ENCODE measurements at places on chromosomes 1 and 21.

GRCh38 chr1:156910309-156910782, 10.1 kb upstream of the LRRC71 start:
- DNase-seq, result no peak

- DNase-seq, result no peak
Observed at GRCh38 chr1:19169642-19170041, 40.4 kb downstream of the UBR4 start.

DNA sequence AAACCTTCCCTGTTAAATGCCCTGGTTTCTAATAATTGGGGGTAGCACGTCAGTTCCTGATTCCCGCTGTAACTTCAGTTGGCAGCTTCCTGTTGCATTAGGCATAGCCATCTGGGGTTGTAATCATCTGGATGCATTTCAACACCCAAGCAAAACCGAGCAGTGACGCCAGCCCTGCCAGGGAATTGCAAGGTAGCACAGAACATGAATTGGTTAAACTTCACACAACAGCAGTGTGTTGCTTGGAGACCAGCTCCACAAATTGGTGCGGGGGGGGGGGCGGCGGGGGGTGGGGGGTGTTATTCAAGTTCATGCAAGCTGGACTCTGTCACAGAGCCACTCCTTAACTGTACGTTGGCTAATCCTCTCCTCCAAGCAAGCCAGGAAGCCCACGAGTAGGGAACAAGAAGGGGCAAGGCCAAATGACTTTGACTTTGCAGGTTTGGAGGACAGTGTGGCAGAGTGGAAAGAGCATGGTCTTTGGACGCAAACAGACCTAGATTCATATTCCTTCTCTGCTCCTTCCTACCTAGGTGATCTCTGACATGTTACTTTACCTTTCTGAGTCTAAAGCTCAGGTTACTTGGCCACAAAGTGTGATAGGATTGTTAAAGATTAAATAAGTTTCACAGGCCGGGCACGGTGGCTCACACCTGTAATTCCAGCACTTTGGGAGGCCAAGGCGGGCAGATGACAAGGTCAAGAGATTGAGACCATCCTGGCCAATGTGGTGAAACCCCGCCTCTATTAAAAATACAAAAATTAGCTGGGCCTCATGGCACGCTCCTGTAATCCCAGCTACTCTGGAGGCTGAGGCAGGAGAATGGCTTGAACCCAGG, 4.7 kb downstream of the LAX1 start:
- DNase-seq, result peak; percentile 84

DNA sequence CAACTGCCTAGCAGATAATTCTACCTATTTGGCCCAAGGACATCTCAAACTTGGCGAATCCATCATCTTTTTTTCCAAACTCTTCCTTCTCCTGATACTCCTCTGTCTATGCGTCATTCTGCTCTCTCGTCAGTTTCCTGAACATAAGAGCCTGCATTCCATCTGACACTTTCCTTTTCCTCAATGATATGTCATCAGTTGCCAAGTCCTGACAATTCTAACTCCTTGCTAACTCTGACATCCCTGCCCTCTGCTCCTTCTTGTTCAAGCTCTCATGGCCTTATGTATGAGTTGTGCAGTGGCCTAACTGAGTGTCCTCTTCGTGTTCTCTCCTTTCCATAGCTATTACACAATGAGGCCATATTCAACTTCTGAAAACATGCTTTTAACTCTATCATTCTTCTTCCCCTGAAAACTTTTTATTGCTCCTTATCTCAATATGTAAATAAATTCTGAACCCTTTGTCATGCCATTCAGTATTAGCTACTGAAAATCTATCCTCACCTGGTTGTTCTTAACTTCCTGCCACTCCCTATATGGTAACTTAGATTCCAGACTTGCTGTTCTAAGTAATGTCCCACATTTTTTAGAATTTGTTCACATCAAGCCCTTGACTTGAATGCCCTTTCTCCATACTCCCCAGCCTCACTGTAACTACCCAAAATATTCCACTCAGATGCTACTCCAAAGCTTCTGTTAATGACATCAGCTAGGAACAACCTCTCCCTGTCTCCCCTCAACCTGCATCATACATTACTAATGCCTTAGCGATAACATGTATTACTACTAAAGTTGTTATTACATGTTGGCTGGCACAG, 11.5 kb downstream of the PALMD start:
- DNase-seq, result no peak

DNA sequence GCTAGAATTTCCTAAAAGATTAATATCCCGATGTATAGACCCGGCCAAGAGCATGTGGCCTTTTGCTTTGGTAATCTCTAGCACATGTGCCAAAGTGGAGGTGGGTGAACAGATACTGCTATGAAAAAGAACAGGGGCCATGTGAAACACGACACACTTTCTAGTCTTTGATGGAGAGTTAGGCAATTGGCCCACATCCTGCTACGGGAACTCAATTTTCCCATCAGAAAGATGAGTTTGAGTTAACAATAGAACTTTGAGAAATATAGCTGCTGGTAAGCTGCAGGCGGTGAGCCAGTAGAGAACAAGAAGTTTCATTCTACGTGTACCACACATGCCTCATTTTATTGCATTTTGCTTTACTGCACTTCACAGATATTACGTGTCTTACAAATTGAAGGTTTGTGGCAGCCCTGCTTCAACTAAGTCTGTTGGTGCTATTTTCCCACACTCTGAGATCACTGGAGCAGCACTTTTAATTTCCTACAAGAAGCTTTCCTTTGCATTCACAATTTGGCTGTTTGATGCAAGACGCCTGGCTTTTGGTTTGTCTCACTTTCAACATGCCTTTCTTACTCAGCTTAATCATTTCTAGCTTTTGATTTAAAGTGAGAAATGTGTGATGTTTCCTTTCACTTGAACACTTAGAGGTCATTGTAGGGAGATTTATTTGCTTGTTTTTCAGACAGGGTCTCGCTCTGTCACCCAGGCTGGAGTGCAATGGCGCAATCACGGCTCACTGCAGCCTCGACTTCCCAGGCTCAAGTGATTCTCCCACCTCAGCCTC, 46.3 kb downstream of the HTR6 start:
- DNase-seq, result no peak

DNA sequence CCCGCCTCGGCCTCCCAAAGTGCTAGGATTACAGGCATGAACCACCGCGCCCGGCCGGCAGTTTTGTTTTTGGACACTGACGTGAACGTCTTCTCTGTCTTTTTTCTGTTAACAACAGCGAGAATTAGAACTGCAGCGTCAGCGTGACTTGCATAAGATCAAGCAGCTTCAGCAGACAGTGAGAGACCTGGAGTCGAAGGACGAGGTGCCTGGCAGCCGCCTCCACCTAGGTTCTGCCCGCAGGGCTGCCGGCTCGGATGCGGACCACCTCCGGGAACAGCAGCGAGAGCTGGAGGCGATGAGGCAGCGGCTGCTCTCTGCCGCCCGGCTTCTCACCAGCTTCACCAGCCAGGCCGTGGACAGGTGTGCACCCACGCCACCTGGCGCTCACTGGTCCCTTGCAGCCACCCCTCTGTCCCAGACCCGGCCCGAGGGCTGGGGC, 22.9 kb upstream of the DIP2A start:
- no peak for DNase-seq

DNA sequence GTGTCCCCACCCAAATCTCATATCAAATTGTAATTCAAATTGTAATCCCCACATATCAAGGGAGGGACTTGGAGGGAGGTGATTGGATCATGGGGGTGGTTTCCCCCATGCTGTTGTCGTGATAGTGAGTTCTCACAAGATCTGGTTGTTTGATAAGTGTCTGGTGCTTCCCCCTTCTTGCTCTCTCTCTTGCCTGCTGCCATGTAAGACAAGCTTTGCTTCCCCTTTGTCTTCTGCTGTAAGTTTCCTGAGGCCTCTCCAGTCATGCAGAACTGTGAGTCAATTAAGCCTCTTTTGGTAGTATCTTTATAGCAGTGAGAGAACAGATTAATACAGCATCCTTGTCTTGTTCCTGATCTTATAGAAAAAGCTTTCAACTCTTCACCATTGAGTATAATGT, 6.5 kb upstream of the LRRC39 start:
- DNase-seq, result no peak

DNA sequence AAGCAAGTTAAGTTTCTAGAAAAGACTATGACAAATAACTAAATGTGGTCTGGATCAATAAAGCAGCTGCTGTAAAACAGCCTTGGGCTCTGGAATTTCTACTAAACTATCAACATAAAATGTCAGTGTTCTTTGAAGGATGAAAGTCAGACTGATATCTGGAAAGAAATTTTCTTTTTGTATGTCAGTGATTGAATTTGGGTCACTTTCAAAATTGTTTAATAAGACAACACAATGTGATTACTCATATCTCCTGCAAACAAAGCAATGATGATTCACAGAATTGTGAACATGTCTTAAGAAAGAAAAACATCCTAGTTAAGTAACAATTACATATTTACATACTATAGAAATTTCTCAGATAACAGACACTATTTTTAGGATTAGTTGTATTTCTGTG, 826.4 kb downstream of the PLA2G4A start:
- DNase-seq, result no peak

- no peak for DNase-seq
Observed at GRCh38 chr1:39678889-39679288, 7.0 kb upstream of the NT5C1A start.

DNA sequence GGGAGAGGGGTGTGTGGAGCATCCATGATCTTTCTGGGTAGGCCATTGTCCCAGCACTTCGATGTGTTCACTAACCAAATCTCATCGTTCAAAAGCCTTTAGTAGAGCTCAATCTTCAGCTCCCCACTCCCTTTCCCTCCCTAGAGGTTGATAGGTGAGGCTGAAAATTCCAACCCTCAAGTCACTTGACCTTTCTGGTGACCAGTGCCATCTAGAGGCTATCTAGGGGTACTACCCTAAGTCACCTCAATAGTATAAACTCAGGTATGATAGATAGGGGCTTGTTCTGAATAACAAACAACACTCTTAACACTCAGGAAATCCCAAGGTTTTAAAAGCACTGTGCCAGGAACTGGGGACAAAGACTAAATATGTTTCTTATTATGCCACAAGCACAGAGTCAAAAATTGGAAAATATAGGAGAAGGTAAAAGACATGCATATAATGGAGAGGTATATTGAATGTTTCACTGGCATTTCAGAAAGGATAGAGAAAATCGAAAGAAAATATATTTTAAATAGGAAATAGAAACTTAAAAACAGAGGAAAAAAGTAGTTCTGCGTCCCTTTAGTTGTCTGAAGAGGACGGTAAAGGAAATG, 42.9 kb upstream of the CD53 start:
- DNase-seq, result no peak

DNA sequence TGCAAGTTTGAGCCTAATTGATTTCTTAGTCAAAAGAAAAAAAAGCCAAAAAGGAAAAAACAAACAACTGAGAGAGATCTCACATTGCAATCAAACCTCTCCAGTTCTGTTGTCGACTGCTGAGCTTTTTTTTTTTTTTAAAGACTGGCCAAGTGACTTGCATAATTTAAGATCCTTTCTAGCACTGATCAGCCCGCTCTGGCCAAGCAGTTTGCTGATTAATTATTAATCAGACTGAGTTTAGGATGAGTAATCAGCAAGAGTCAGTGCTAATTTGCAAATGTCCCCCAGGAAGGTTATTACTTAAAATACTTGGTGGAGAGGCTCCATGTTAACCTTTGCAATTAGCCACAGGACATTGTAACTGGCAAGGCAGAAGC, 39.3 kb downstream of the HMGB4 start:
- no peak for DNase-seq

GRCh38 chr1:230047114-230047865, 19.7 kb upstream of the GALNT2 start:
- DNase-seq, result no peak

DNA sequence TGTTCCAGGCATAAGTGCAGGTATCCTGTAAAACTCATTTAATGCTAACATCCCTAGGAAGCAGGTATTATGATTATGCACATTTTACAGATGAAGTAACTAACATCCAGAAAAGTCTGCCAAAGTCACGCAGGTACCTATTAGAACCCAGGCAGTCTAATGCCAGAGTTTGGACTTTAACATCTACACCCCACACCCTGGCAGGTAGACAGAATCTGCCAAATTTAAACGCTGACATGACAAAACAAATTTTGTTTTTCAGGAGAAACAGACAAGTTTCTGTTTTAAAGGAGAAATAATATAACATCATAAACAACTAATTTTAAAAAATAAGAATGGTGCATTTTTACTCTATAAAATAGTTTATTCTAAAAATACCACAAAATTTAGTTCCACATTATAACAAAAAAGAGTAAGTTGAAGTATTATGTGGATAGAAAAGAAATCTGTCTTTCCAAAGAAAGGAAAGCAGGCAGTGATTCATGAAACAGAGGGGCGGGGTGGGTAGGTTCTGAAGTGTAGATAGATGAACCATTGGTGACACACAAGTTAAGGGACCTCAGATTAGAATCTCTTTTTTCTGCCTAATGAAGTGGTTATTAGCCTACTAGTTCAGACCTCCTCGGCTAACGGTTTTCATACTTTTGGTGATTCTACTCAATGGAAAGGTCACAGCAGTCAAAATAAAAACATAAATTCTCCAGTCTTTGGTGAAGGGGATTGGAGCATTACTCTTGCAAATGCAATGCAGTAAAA, 1.7 kb downstream of the ASPM start:
- DNase-seq, result no peak

DNA sequence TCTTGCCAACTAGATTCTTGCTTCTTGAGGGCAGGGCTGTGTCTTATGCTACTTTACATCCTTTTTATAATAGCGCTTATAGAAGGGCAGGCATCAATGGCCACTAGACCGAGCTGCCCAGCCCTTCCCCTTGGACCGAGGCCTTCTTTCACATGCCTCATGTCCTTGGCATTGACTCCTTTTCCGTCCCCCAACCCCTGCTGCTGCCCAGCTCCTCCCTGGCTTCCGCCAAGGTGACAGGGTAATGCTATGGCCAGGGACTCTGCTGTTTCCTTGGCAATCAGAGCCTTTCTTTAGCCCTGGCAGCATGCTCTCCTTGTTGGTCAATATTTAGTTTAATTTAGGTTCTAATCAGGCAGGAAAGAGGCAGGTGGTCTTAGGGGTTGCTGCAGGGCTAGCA, 48.2 kb downstream of the DDX20 start:
- no peak for DNase-seq

GRCh38 chr1:86758570-86758969, 54.2 kb downstream of the SH3GLB1 start:
- no peak for DNase-seq

DNA sequence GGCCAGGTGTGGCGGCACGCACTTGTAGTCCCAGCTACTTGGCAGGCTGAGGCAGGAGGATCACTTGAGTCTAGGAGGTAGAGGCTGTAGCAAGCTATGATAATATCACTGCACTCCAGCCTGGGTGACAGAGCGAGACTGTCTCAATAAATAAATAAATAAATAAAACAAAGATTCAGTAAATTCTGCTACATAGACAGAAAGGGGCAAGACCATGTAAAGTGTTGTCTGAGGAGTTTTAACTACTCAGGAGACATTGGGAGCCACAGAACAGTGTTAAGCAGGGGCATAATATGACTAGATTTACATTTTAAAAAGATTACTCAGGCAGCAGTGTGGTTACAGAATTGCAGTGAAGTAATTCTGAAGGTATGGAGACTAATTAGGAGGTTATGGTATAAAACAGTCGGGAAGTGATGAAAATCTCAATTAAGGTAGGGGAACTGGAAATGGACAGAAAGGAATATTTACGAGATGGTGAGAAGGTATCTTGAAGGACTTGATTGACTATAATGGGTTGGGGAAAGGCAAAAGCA, 94.7 kb downstream of the ATP1B1 start:
- peak; percentile 32 for DNase-seq

All from astrocyte of the cerebellum (primary cell).